IPS DF 6.9 (cell line): ENCODE measurements at places on chromosomes 6 and 20.

DNA sequence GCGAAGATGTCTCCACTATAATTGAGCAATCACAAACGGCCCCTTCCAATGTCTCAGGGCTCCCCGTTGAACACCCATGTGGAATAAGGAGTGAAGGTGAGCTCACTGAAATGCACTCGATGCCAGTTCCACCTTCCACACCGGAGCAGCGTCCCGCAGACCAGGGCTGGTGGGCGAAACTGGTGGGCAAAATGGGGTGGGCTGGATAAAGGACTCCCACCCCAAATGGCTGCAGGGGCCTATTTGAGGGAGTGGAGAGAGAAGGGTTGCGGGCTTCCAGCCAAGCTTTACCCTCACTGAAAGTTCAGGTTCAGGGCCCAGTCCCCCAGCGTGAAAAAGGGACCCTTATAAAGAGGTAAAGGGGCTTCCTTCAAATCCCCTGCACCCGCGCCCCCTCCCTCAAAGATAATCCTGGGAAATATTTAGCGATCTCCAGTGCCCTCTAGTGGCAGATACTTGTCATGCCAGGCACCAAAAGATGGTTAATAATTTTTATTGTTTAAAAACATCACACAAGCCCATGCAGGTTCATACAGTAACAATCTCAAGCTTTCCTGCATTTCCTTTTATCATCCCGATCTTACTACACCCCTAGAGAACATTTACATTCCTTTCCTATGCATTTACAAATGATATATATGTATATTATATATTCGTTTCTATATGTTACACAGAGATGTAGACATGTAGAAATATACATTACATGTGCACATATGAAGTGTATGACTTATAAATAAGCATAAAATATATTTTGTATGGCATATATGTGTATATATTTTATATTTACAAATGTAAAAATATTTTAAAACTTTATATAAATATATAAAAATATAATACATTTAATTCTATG, 58.2 kb upstream of the NKX2-2 start:
- DNase-seq, result no peak

DNA sequence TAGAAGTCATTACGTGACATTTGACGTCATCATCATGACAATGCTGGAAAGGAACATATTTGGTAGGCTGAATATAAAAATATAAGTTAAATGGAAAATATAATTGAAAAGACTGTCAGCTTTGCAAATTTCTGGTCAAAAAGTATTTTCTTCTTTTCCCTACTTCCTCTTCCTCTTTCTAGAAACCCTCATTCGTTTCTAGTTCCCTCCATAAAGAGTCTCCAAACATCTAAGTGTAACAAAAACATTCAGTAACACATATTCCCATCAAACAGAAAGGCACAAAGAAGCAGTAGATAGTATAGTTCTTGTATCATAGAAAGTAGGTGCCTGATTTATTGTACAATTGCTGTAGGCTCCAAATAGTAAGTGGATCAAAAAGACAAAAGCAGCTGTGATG, 150.8 kb upstream of the FAM83B start:
- no peak for DNase-seq

- DNase-seq, result no peak
Observed at GRCh38 chr6:154169193-154169847, 130.3 kb downstream of the OPRM1 start.

- DNase-seq, result no peak
Observed at GRCh38 chr20:45254383-45255262, at the start of gene SLPI. Gene SLPI (minus strand): TSS chr20:45254564. CDS start chr20:45254543, 21 bp downstream.

DNA sequence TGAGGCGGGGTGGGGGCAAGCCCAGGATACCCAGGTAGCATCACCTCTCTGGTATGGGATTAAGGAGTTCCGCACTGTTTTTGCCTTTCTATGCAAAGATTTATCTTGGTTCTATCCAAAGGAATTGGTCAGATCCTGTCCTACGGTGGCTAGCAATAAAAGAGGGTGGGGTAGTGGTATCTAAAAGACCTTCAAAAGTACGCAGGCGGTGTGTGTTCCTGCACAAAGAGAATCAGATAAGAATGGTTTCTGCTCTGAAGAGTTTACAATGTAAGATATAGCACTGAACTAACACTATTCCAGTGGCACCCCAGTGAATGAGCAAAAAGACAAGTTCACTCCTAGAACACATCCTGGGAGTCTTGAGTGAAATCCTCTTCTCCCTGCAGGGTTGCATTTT, 6.3 kb downstream of the MRPS18A start:
- DNase-seq, result no peak

GRCh38 chr6:118710616-118711015, 59.2 kb upstream of the CEP85L start:
- no peak for DNase-seq

- DNase-seq, result no peak
Observed at GRCh38 chr6:31132806-31133205, 6.1 kb downstream of the PSORS1C2 start.

DNA sequence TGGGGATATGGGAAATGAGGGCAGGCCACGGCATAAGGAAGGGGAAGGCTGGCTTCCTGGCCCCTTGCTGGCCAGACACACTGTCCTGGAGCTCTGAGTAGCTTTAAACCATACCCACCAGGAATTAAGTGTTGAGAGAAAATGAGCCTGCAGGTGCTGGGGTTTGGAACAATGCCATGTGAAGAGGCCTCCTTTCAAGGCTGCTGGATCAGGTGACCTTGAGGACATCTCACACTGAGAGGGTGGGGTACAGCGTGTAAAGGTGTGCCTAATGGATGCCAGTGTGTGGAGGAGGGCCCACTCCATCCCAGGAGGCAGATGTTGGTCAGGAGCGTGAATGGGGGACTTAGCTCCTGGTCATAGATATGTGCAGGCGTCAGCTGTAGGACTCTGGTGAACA, 74.8 kb upstream of the MLN start:
- no peak for DNase-seq

DNA sequence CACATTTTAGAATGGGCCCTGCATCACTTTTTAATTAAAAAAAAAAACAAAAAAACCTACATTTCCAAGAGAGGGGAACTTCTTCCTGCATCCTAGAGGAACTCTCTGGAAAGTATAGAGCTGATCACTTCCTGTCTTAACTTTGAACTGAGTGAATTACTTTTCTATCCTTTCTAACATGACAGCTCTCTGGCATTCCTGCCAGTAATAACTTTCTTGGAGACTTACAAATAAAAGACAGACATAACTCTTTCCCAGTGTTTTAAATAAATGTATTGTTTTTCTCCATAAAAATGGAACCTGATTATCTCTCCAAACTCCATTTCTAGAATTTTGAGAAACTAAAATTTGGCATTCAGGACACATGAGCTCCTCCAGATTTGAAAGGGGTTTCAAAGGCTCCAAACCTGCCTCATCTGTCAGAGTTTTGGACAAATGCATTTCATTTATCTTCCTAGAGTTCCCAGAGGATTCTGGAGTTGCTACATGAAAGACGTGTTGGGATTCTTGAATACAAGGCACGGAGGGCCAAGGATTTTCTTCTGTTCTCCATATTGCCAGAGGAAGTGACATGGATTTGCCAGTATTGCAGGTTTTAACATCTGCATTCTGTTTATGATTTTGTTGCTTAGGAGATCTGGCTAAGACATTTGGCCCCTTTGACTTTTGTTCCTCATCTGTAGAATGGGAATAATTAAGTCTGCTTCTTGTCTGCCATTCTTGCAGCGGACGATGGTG, 2.0 kb upstream of the SMOC2 start:
- DNase-seq, result no peak

- DNase-seq, result peak; percentile 94
Observed at GRCh38 chr6:49787176-49787575, at the start of gene PGK2. Gene PGK2 (minus strand): TSS chr6:49787285. CDS start chr6:49787187, 98 bp downstream.

DNA sequence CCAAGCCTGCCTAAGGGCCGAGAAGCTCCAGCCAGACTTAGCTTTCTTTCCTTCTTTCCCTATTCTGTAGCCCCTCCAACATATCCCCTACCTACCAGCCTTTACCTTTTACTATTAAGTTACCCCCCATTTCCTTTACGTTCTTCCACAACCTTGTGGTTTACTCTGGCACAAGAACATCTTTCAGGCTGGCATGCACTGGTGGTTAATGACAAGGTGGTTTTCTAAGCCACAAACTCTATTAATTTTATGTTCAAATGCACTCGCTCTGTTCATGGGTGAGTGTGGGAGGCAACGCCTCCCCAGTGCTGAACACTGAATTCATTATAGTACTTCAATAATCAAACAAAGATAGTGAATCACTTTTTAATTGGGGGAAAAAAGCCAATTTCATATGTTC, 64.4 kb downstream of the TRERF1 start:
- DNase-seq, result no peak

DNA sequence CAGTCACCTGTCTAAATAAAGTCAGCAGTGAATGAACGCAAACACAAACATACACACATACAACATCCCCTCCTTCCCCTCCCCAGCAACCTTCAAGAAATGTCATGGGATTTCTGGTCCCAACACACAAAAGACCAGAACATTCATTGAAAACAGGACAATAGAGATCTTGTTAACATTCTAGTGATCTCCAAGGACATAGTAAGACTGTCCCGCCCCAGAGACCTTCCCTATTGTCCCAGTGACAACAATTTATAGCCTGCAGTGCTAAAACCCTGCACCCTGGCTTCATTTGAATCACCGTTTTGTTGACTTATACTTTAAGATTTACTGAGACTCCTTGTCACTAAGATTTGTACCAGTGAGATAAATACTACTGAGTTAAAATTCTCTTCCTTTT, 143.9 kb upstream of the NOX3 start:
- no peak for DNase-seq

- DNase-seq, result no peak
Observed at GRCh38 chr6:169622618-169623017, 79.2 kb downstream of the WDR27 start.

DNA sequence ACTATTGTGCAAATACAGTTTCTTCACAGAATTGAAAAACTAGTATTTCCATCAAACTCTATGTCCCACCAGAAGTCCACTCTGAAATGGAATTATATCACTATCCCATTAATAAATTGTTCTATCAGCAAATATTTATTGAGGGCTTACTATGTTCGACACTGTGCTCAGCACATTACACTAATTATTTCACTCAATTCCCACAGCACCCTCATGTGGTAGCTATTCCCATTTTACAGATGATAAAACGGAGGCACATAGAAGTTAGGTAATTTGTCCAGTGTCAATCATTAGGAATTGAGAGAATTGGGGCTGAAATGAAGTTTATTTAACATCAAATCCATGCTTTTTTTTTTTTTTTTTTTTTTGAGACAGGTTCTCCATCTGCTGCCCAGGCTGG, 52.5 kb downstream of the MKKS start:
- no peak for DNase-seq

GRCh38 chr6:136069119-136069518, 181.0 kb downstream of the MTFR2 start:
- DNase-seq, result no peak

- no peak for DNase-seq
Observed at GRCh38 chr6:117264692-117265409, 507 bp upstream of the VGLL2 start.

GRCh38 chr6:155014670-155015300, 19.7 kb downstream of the TIAM2 start:
- no peak for DNase-seq
